ENCODE measurements at places on chromosomes 6 and 20.

DNA sequence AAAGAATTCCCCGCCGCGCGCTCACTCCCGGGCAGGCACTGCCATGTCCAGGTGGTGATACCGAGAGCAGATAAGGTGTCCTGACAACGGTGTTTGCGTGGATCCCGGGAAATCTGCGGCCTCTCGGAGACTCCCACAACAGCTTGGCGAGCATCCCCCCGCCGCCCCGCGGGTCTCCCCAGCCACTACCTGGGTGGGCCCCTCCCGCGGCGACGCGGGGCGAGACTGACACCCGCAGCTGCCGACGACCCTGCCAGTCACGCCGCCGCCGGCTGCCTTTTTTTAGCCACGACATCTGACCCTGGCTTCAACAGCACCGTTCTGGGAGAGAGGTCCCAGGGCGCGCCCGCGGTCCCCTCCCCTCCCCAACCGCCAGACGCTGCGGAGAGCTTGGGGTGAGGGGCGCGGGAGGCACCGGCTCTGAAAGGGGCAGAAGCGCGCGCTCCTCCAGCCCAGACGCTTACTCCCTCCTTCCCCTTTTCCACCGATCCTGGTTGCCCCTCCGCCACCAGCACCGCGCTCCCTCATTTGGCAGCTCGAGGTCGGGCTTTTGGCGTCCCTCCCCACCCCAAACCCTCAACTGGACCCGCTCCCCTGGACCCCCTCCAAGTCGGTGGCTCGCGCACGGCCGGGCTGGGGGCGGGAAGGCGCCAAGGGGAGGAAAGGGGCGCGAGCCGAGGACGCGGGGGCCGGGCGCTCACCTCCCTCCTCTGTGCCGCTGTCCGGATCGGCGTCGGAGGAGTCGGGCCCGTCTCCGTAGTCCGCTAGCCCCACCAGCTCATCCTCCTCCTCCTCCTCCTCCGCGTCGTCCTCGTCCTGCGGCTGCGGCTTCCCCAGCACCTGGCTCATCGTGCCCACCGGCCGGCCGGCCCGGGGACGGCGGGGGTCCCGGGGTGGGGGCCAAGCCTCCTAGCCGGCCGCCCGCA lies 665 bp downstream of the RRAGD start:
- DNase-seq = peak; percentile 66

GRCh38 chr20:14829906-14830305 lies 492.5 kb upstream of the FLRT3 start:
- peak; percentile 9 for DNase-seq

GRCh38 chr20:796921-797320 lies 28.6 kb upstream of the SLC52A3 start:
- no peak for DNase-seq

DNA sequence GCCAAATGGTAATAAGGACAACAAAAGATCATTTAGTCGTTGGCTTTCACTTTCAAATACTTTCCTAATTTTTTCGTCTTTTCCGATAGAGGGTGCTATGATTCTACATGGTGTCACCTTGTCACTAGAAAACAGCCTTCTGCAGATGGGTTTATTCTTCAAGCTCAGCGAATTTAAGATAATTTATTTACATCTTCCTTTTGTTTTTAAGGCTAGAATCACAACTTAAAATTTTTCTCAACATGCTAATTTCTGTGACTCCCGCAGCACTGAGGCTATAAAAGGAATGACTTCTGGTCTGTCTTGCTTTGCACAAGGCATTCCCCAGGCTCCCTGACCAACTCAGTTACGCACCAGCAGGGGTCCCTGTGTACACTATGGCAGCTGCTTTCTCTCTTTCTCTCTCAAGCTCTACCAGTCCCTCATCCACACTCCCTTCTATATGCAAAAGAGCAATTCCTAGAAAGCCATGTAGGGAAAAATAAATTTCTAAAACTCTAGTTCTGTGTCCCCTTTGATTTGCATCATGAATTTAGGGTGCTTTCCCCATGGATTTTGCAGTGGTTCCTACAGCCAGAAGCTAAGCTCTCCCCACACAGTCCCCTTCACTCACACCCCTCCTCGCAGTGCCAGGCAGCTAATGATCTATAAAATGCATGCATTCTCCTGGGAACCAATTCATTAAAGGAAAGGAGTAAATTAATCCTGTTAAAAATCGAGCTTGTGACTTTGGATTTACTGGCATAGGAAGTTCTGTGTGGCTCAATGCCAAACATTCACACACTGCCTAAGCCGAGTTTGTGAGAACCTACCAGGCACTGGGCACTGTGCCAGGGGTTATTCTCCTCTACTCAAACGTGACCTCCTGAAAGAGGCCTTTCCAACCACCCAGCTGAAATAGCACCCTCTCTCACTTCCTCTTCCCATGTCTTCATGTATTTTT lies 74.5 kb downstream of the DCDC2 start:
- DNase-seq = peak; percentile 94

- no peak for DNase-seq
Observed at GRCh38 chr6:2733324-2733723, 17.4 kb downstream of the MYLK4 start.

- DNase-seq = peak; percentile 96
Observed at GRCh38 chr6:1636971-1637871, 27.5 kb downstream of the FOXC1 start.

Data from DMS53 (cell line).